ENCODE measurements at places on chromosomes 11 and 22.

DNA sequence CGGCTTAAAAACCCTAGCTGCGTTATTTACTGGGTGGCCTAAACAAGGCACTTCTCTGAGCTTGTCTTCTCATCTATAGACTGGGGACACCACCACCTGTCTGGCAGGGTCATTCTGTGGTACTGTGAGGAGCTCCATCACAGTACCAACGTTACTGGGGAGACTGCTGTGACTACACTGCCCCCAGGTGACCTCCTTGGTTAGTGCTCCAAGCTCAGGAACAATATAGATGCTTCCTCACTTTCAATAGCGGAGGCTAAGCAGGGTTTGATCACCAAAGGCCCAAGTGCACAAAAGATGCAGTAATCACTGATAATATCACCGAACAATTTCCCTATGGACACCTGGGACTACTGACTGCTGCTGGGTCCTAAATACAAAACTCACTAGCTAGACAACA lies 18.8 kb downstream of the PRPF19 start:
- no peak for DNase-seq

DNA sequence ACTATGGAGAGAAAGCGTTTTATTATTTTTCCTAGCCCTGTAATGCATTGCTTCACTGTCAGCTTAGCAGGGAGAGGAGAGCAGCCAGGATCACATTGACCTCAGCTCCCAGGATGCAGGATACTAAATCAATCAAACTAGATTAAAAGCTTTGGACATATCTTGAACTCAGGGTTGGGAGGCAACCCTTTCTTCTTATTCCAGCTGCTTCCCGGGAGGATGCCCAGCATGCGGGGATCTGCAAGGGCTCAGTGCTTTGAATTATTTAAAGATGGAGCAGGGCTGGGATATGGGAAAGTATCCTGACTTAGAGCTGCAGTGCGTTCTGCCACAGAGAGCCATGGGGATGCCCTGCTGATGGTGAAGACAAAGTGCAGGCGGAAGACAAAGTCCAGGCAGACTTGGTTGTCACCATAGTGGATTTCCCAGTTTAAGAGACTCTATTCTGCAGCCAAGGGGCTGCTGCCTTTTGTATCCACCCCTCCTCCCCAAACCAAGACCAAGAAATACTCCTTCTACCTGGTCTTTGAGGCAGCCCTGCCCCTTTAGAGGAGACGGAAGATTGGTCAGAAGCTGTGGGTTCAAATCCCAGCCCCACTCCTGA lies 1035.0 kb downstream of the TBC1D22A start:
- no peak for DNase-seq

GRCh38 chr11:44970293-44970692 lies 19.6 kb upstream of the TP53I11 start:
- no peak for DNase-seq

DNA sequence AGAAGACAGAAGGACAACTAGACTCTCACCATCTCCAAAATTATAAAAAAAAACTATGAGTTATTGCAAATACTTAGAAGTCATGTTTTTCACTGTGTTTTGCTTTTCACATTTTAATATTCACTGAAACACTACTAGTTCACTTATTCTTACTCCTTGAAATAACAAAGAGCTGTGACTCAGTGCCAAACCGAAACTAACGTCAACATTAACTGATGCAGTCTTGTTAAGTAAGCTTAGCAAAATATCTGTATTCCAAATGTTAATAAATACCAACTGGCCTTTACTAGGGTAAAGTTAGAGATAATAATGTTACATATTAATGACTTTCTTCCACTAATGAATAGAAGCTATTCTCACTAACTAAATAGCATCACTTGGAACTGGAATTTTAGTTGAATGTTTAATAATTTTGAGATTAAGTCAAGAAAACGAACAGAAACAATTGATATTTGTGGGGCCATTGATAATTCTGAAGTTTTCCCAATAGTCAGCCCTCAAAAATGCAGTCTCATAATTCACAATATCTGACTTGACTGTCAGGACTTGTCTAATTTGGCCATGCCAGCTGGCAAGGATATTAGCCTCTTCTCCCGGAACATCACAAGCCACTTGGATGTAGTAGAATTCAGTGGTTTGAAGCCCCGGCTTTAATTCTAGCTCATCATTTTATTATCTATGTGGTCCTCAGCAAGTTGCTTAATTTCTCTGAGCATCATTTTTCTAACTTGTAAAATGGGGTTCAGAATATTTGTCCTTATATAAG lies 230.1 kb upstream of the DDI1 start:
- DNase-seq: no peak

- no peak for DNase-seq
Measured at GRCh38 chr11:70625582-70626518, 227.5 kb downstream of the CTTN start.

DNA sequence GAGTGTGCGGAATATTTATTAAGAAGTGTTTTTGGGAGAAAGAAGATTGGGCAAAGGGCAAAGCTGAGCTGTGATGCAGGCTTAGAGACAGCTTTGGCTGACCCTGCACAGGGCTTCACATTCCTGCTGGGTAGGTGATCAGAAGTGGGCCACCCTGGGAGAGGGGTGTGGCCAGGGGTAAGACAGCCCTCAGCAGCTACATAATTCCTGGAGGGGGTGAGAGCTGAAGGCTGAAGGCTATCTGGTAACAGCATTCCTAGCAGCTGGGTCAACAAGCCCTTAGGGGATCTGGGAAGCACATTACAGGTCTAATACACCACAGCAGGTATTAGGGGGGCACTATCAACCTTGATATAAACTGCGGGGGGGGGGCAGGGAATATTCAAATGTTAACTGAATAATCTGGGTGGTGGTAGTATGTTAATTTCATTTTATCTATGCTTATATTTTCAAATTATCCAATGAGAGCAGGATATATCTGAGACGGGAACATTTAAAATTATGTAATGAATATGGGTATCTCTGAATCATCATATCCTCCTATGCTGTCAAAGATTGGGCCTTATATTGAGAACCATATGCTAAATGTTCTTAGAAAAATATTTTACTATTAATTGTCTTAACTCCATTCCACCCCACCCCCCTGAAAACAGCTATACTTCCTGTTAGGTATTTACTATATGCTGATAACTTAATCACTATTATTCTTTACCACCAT lies 5.9 kb downstream of the OOSP1 start:
- DNase-seq: no peak

GRCh38 chr22:45972091-45972888 lies 4.7 kb downstream of the WNT7B start:
- DNase-seq: no peak

DNA sequence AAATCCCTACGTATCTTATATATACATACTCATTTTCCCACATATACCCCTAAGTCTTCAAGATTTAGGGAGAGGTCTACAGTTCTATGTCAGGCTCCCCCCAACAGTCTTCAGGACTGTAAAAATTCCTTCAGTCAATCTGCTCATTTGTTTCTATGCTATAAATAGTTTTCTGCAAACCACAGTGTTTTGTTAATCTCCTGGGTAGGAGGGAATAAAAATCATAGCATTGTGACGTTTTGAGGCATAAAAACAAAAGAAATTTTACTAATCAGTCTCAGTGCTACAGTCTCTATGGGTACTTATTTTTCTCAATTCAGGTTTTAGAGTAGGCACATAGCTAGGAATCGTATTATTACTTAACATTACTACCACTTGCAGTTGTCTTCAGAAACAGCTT lies 552.8 kb upstream of the LRRC4C start:
- no peak for DNase-seq

GRCh38 chr11:31850365-31850764 lies 39.2 kb upstream of the PAX6 start:
- no peak for DNase-seq

DNA sequence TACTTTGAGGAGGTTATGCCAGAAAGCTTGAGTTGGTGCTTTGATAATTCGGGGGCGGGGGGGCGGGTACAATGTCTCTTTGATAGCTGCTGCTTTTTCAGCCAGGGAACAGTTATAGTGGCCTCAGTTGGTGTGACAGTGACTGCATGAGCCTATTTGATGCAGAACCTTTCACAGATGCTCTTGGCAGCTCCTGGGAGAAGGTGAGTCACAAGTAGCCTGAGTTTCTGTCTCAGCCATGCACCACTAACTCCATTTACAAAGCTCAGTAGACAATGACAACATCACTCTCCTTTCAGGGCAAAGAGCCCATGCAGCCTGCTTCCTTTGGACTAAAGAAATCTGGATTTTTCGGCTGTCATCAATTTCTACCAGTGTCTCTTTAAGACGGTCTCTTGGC lies 42.1 kb upstream of the SEZ6L start:
- no peak for DNase-seq

DNA sequence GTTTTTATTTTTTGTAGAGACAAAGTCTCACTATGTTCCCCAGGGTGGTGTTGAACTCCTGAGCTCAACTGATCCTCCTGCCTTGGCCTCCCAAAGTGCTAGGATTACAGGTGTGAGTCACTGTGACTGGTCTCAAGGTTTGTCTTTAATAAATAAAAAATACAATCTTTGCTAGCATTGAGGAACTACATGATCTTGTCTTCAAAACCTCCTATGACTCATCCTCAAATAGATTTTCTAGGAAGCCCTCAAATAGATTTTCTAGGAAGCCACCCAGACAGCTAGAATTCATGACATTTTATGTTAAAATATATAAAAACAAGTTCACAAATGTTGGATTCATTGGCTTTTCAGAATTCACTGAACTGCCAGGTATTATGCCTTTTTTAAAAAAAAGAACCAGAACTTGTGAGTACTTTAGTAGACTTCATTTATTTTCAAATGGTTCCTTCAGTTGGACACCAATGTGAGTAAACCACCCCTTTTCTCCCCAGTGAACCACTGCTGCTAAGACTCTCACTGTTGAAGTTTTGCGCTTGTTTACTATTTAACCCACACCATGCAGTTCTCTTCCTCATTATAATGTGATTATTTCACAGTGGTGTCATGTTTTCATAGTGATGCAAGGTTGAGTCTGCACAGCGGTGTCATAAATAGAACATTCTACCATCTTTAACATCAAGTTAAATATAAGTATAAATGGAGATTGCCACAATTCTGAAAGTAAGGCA lies 303.9 kb downstream of the CASP12 start:
- no peak for DNase-seq

DNA sequence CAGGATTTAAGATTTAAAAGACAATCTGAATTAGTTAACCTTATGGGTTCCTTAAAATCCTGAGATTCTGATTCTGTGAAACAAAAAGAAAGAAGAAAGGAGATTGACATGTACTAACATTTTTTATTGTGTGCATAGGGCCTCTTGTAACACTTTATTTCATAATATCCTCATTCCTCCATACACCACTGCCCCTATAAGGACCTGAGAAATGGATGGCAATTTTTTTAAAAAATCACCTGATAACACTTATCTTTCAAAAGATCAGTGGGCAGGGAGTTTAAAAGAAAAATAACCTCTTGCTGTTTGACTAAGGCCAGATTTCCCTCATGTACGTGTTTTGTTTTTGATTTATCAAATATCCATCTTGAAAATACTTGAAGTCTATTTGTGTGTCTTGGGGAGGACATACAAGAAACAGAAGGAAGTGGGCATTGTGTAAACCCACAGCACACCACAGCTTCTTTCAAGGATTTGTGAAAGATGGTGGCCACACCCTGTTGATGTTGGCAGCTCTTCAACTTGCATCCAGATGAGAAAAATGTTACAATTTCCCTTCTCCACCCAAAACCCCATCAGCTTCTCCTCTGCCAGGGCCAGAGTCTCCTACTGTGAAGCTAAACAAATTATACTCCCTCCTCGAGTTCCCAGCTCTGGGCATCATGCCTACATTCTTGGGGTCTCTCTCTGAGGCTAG lies 35.0 kb upstream of the MPEG1 start:
- no peak for DNase-seq

GRCh38 chr11:14971865-14972580 lies at the start of gene CALCA:
TSS of gene CALCA (minus strand) at chr11:14972351. CDS start at chr11:14971192, 1,159 bp downstream.
- no peak for DNase-seq

DNA sequence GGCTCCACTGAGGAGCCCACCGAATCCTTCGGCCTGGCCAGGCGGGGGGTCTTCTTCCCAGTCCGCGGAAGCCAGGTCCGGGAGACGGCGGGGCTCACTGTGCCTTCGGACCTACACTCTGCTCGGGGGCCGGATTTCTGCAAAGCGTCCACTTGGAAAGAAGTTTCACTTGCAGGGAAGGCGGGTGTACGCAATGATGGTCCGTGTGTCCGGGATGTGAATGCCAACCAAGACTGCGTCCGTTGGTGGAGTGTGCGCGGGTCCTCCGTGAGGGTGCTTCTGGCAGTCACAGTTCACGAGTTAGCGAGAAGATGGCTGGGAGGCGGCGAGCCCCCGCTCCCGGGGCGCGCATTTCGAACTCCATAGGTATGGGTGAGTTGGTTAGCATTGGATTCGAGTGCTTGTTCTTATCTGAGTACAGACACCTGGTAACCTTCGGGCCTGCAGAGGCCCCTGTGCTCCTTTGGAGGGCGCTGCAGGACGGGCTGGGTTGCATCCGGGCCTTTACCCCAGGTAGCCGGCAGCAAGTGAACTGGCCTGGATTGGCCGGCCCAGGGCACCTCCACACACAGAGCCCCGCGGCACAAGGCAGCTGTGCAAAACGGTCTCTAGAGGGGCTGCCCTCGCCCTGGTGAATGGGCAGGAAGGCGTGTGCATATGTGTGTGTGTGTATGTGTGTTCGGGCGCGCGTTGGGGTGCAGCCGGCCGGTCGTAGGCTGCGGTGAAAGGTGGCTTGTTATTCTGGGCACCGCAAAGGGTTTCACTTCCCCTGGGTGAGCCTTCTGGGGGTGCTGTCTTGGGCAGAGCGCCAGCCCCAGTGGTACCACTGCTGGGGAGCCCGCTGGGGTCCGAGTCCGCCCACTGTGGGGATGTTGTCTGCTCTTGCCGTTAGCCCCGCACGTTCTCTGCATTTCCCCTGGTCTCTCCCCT lies 13.3 kb upstream of the CYP2R1 start:
- DNase-seq: peak; percentile 67

GRCh38 chr11:129458756-129459535 lies 83.3 kb downstream of the BARX2 start:
- no peak for DNase-seq

DNA sequence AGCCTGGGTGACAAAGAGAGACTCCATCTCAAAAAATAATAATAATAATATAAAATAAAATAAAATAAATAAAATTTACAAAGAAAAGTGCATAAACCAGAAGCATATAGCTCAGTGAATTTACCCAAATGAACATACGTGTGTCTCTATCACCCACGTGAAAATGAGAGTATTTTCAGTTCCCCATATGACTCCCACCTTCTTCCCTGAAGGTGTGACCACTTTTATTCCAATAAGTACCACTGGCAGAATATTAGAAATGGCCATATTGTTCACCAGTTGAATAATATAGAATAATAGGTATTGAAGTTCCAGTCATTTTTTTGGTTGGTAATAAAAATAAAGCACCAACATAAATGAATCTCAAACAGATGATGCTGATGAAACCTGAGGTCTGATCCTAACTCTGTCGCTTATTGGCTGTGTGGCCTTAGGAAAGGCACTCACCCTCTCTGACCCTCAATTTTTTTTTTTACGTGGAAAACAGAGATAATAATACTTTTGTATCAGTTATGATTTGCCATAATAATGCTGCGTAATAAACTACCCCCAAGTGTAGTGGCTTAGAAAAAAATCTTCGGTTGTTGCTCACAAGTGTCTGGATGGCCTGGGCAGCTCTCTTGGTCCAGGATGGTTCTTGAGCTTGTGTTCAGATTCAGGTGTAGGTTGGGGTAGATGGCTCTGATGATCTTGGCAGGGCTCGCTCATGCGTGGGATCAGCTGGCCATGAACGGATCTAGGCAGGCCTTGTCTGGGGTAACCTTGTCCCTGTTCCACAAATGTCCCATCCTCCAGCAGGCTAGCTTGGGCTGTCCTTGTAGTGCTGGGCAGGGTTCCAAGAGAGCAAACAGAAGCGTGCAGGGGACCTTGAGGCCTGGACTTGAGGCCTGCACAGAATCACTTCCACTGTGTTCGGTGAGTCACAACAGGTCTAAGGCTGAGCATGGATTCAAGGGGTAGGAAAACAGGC lies 88.1 kb downstream of the MYO18B start:
- DNase-seq: no peak

GRCh38 chr22:19419464-19420178 lies 11.9 kb downstream of the HIRA start:
- DNase-seq: no peak
